ENCODE measurements at places on chromosomes 16 and 17.

DNA sequence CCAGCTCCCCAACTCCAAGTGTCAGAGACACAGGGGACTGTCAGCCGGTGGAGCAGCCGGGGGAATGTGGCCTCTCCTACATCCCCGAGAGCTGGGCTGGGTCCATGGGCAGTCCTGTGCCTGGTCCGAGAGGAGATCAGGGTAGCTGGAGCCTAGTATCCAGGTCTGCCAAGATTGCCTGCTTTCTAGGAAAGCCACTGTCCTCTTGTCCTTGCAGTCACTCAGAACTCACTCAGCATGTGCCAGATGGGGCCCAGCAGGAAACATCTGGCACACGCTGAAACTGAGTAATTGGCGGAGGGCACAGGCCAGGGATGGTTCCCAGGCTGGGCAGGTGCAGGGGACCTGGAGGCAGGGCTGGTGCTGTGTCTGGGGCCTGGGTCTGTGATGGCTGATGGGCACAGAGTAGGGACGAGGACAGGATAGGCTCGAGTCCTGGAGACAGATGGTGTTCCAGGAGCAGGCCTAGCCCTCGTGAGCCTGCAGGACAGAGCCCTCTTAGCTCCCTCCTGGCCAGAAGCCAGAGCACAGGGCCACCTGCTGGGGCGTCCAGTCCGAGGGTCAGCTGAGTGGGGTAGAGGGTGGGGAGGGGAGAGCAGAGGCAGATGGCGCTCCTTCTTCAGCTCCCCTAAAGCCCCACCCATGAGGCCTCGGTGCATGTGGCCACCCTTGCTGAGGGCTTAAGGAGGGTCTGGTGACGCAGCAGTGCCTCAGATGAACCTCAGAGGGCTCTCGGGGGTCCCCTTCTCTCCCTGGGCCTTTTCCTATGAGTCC lies 31.1 kb downstream of the ADCY7 start:
- no peak for DNase-seq

GRCh38 chr16:87527055-87527724 lies 34.4 kb upstream of the ZCCHC14 start:
- DNase-seq: no peak

GRCh38 chr17:43809121-43809520 lies 23.8 kb downstream of the MPP3 start:
- no peak for DNase-seq

- no peak for DNase-seq
Measured at GRCh38 chr17:49946208-49946607, 22.8 kb upstream of the DLX4 start.

DNA sequence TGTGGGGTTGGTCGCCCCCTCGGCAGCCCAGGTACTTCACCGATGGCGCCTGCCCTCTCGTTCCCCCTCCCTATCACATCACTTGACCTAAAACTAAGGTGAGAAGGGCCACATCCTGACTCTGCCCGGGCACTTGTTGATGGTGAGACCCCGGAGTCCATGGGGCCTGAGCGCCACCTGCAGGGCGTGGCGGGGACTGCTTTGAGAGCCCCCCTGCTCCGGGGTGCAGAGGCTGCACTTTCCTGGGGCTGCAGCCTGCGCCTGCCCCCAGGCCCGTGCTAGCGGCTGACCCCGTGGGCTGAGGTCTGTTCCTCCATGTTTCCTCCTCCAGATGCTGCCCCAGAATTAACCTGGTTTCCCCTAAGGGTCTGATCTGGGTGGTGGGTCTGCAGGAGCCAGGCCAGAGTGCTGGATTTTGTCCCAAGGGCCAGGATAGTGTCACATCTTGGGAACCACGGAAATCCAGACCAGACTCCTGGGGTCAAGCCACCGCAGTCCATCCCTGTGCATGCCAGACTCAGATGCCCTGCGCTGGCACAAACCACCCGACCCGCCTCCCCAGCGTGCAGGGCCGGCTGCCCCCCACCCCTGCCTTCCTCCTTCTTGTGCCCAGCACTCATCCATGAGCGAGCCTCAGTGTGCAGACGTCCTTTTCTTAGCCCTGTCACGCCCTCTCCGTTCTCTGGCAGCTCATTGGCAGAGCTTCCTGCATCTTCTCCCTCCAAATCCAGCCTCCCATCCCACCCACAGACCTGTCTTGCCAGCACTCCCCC lies 2.7 kb downstream of the NDUFAF8 start:
- peak; percentile 41 for DNase-seq

DNA sequence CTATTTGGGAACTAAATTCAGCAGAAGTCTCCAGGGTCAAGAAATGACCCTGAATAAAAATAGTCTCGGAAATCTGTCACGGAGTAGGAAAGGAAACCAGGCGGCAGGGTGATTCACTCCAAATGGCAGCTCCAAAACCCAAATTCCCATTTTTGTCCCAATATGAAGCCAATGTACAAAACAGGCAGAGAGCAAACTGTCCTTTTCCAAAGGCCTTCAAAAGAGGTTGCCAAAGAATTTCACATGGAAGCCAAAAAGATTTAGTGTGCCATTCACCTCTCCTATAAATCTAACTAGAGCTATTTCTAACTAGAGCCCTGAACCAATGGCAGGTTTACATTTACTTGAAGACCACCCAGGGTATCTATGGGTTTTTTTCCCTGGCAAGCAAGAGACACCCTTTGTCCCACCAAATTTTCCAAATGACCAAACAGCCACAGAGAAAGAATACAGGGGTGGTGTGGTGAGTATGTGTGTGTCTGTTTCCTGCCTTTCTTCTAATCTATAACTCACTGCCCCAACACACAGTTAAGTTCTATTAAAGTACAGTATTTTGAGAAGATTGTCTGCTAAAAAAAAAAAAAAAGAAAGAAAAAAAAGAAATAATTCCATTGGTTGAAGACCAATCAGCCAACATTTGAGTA lies 6.8 kb downstream of the MYO1D start:
- peak; percentile 56 for DNase-seq

GRCh38 chr16:29757950-29758466 lies 12.2 kb upstream of the C16orf54 start:
- DNase-seq: peak; percentile 93

DNA sequence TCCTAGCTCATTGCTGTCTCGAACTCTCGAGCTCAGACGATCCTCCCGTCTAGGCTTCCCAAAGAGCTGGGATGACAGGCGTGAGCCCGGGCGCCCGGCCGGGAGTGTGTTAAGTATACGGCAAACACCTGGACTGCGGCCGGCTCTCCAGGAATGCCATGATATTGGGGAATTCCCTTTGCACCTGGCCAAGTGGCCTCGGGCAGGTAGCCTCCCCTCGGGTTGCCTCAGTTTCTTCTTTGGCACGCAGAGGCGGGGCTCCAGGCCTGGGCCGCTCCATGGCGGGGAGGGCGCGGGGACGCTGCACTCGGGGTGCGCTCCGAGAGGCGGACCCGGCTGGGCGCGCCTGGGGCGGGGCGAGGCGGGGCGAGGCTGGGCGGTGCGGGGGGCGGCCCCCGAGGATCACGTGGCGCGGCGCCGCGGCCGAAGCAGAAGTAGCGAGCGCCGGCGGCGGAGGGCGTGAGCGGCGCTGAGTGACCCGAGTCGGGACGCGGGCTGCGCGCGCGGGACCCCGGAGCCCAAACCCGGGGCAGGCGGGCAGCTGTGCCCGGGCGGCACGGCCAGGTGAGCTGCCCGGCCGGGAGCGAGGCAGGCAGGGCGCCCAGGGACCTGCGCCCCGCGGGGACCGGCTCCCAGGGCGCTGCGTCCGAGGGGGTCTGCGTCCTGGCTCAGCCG lies at the start of gene PLCG2:
PLCG2 (plus strand) TSS at position 431 of the 675 bp plus-strand sequence. CDS start 6,699 bp downstream, outside the sequence.
- DNase-seq: peak; percentile 20

DNA sequence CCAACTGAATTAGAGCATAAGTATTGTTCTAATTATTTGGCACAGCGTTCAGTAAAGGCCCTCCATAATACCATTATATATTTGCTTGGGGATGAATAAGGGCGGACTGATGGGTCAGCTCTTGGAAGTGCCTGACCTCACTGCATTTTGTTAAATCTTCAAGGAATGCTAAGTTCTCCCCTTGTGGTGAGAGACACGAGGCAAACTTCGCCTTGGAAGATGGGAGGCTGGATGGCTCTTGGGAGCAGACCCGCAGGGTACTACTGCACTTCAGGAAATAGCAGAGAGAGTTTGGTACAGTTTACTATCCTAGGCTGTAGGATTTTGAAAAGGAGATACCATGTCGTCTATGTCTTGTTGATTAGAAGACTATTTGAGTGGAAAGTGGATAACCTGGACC lies 87.0 kb upstream of the RPRML start:
- DNase-seq: no peak

All from fibroblast of villous mesenchyme (primary cell).